ENCODE measurements at places on chromosomes 3 and 15.
A peak's percentile ranks its signal among the peaks of the same experiment; 100 is the strongest.

- DNase-seq = no peak
These were observed 6.7 kb upstream of the PSTPIP1 start for GRCh38 chr15:76987896-76988860.

DNA sequence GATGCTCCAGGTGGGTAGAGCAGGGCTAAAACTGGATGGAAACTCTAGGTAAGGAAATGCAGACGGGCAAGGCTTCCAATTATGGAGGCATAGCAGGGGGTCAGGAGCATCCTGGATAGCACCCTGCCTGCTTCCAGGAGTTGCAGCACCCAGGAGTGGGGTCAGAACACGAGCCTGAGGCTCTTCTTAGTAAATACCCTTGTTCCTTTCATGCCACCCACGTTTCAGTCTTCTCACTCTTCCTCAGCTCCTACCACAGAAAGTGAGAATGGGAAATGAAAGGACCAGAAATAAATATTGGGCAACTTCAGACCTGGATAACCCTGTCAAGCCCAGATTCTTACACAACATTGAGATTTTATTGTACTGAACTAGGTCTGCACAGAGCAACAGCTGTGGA lies 16.4 kb downstream of the CCR1 start:
- no peak for DNase-seq

DNA sequence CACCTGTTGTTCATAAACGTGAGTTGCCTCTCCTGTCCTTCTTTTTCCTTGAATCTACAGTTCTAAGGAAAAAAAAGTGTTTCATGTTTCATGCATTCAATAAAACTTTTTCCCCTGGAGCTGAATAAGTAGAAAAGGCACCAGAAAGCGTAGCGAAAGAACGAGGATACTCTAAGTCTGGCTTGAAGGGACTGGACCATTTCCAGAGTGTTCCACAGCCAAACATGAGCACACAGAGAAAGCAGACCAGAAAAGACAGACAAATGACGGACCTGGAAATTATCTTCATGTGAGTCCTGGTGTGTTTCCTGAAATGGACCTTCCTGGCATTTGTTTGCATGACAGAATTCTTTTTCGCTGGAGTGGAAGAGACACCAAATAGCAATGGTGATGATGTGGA lies 204.7 kb downstream of the SV2B start:
- DNase-seq = no peak

DNA sequence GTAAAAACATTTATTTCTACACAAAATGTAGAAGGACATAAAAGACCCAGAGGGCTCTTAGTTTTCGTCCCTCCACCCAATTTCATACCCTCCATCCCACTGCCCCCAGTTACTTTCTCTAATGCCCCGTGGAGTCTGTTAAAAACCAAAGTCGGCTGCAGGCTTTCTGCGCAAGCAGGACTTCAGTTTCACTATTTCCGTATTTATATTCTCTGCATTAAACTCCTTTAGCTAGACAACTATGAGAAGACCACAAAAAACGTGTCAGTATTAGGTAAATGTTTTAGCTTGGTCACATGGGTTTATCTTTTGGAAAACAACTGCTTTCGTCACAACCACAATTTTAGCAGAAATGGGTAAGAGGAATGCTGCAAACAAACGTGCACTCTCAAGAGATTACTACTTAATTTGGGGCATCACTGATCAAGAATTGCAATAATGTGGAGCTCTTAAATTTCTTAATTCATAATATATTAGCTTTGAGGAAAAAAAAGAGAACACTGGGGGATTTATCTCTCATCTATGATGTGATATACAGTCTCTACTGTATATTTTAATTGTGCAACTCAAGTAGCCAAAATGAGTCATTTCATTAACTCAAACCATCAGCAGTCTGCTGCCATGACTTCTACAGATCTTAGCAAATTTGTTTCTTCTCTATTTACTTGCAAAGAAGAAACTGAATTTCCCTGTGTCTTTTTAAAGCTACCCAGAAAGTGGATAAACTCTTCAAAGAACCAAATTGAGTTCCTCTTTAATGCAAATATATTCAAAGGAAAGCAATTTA lies 740 bp upstream of the NSMCE3 start:
- DNase-seq = peak; percentile 16

- no peak for DNase-seq
These were observed 67.4 kb downstream of the CORO2B start for GRCh38 chr15:68646156-68646555.

- no peak for DNase-seq
These were observed 26.6 kb downstream of the NEK11 start for GRCh38 chr3:131053043-131053859.

DNA sequence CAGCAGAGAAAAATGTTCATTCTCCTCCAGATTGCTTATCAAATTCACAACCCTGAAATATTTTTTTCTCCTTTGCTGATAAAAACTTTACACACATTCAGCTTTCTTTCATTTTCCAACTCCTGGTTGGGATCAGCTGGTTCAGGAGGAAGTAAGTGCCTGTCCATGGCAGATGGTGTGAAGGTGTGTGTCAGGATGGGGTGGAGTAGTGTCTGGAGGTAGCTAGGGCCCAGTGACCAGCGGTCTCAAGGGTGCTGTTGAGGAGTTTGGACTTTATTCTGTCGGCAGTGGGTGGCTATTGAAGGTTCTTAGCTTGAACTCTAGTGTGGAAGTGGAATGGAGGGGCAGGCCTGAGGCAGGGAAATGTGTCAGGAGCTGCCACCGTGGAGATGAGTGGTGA lies 46.9 kb upstream of the PTPN23 start:
- no peak for DNase-seq

GRCh38 chr3:14127516-14128161 lies 2.8 kb downstream of the TMEM43 start:
- DNase-seq = no peak

- DNase-seq = no peak
These were observed 31.6 kb downstream of the DNAJB8 start for GRCh38 chr3:128435058-128435457.

DNA sequence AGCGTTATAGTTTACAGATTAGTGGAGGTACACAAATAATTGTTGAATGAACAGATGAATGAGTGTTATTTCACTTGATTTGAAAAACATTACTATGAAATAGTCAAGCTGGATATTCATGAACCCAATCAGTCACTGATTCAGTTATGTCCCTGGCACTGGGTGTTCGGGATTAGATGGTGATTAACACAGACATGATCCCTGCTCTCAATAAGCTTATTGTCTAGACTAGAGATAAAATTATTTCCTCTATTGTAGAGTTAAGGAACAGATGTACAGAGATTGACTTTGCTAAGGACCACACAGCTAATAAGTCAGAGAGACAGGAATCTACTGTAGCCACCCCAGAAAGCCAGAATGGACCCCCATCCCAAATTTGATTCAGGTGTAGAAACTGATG lies 963 bp downstream of the GRAMD1C start:
- DNase-seq = no peak

GRCh38 chr3:9778143-9779074 lies 8.7 kb upstream of the CAMK1 start:
- peak; percentile 77 for DNase-seq

DNA sequence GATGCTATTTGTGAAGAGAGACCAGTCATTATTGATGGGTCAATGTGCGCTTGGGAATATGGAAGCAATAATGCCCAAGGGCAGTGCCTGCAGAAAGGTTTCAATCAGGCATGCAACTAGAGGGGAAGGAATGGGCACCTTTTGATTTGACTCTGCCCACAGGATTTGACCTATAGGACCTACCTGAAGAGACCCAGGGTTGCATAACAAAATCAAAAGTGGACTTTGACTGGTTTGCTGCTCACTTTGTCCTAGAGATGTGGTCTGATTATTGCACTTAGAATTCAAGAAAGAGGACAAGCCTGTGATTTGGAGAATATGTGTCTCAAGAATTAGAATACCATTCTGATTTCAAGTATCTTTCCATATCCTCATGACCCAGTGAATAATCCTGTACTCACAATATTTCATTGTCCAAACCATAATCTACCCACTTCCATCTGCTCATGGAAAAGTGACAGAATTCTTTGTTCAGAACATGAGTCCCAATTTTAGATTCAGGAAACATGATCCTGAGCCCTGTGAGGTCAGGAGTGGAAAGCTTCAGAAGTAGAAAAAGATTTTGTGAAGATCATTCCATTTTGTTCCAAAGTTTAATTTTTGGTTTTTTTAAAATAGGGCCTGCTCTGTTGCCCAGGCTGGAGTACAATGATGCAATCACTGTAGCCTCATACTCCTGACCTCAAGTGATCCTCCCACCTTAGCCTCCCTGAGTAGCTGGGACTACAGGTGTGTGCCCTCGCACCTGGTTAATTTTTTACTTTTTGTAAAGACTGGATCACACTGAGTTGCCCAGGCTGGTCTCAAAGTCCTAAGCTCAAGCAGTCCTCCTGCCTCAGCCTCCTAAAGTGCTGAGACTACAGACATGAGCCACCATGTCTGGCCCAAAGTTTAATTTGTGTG lies 151.3 kb upstream of the NR2E3 start:
- DNase-seq = no peak

GRCh38 chr15:91887321-91887720 lies 33.8 kb downstream of the SLCO3A1 start:
- DNase-seq = no peak

GRCh38 chr15:100768501-100768931 lies 111.1 kb upstream of the ALDH1A3 start:
- DNase-seq = no peak

- peak; percentile 34 for DNase-seq
These were observed 258.2 kb downstream of the SLCO3A1 start for GRCh38 chr15:92111751-92112150.

- no peak for DNase-seq
These were observed 661.6 kb upstream of the CBLB start for GRCh38 chr3:106530367-106530766.

GRCh38 chr3:139975594-139976365 lies 40.8 kb downstream of the CLSTN2 start:
- DNase-seq = no peak

DNA sequence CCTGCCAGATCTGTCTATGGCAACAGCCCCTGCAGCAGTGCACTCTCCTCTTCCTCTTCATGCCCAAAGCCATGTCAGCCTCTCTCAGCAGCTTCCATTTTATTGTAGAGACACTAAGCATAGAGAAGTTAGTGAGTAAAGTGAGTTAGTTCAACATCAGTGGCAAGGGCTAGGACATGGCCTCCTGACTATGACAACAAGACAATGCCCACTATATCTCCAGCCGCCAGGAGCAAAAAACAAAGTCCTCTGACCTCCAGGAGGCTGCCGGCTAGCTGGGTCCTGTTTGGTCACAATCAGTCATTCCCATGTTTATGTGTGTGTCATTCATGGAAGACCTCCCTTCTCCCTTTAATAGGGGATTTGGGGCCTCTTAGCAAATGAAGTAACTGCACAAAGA lies 14.9 kb downstream of the NR1I2 start:
- no peak for DNase-seq

DNA sequence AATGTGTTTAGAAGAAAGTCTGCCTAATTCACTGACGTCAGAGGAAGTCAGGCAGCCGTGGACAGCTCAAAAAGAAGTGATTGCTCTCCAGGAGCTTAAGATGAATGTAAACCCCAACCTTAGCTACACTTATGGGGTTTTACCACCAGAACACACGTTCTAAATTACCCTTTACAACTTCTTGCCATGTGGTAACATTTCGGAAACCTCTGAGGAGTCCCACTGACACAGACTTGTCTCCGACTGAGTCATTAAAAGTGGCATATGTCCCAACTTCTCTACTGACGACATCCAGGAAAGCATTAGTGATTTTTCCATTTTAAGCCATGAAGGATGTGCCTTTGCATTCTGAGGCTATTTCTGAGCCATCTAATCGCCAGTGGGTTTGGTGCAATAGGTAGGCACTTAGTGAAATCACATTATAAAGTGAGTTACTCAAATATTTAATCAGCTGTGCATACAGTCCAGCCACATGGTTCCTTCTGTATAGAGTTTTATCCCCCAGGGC lies 32.4 kb downstream of the C2CD4A start:
- peak; percentile 83 for DNase-seq

GRCh38 chr15:57224664-57225063 lies 151.6 kb upstream of the CGNL1 start:
- DNase-seq = peak; percentile 21

GRCh38 chr3:195185583-195185982 lies 85.4 kb downstream of the XXYLT1 start:
- DNase-seq = no peak

- DNase-seq = no peak
These were observed 10.3 kb downstream of the CCDC54 start for GRCh38 chr3:107387555-107387954.

GRCh38 chr15:100039994-100040393 lies 301.8 kb downstream of the ADAMTS17 start:
- no peak for DNase-seq

DNA sequence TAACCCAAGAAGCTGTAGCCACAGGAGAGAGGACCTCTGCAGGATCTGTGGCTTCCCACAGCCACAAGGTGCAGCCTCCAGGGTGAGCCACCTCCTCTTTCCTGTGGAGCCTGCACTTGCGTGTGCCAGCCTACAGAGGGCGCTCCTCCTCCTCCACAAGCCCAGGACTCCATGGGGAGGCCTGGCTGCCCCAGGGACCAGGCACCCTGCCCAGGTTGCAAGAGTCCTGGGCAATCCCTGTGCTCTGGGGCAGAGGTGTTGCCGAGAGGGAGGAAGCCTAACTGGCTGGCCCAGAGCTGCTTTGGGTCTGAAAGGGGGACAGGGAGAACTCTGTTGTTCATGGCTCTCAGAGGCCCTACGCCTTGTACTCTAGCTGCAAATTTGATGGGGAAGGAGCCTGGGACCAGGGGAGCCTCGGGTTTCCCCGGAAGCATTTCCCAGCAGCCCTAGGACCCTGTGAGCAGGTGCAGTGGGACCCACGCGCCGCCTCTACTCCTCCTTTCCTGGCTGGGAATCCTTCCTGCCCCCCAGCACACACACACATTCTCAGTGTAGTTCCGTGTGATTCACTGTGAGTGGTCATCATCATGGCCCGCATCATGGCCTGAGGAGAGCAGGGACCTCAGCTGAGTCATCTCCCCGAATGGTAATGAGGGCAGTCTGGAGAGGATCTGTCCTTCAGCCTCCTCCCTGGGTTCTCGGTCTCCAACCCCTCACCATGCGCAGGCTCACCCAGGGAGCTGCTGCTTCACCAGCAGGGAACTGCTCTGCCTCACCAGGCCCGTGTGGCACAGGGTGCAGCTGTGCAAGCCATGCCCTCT lies 24.3 kb downstream of the TBC1D21 start:
- DNase-seq = peak; percentile 95

DNA sequence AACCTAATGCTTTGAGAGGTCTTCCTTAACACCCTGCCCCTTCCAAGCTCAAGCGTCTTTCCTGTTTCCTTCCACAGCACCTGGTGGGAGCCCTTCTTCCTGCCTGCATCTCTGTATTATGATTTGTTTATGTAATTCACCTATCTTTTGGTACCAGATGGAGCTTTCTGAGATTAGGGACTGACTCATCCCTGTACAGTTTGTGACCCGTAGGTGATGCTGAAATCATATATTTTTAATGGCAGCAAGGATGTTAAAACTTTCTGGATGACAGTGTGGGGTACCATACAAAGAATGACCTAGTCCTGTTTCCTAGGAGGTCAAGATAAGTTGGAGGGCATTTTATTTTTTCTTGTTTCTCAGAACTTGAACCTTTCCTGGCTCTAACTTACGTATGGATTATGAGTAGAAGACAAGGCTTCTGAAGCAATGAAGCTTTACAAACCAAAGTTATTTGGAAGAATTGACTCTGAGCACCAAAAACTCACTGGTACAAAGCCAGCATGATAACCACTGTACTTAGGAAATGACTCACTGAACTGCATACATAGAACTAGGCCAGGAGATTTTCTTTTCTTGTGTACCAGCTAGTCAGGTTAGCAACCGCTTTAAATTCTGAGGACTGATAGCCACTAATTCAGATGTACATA lies 46.6 kb downstream of the HHLA2 start:
- DNase-seq = peak; percentile 15

- no peak for DNase-seq
These were observed 3.4 kb upstream of the TUSC2 start for GRCh38 chr3:50331364-50331907.

GRCh38 chr3:45207446-45207845 lies 18.6 kb downstream of the TMEM158 start:
- no peak for DNase-seq

Data from AG20443 (cell line).